ENCODE measurements at places on chromosomes 7 and 10.

GRCh38 chr7:135285547-135286233 is 52.1 kb downstream of the STRA8 start:
- no peak for DNase-seq

DNA sequence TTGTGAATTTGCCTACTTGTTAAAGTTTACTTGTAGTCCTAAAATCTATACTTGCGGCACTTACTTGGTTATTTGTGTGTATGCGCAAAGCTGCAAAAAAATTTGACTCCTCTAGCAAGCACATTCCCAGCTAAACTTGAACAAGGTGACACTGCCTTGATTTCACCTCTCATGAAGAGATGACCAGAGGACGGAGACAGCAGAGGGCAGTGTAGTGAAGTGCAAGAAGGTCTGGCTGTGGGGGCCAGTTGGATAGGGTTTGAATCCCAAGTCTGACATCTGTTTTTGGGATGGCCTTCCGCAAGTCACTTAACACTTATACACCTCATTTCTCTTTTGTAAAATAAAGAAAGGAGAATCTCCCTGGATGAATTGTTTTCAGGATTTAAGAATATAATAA is 15.7 kb downstream of the SLK start:
- no peak for DNase-seq

DNA sequence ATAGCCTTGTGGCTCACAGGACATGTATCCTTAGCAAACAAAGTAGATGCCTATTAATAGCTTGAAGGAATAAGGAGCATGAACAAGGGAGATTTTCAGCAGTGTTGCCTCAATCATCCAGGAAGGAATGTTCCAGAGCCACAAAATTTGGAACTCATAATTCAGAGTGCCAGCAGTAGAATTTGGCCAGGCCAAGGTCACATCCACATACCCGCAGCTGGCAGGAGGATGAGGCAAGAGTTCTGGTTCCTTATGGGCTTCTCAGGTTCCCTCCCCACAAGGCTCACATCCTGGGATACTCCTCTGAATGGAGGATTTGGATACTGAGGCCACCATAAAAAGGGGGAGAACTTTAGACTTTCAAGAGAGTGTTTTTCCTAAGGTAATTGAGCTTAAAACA is 45.8 kb downstream of the SUFU start:
- no peak for DNase-seq

GRCh38 chr10:78337646-78338391 is 304.2 kb downstream of the RPS24 start:
- no peak for DNase-seq

GRCh38 chr10:81019029-81019890 is 481.6 kb downstream of the SH2D4B start:
- peak; percentile 10 for DNase-seq

GRCh38 chr7:37531225-37531624 is 82.6 kb upstream of the ELMO1 start:
- no peak for DNase-seq

DNA sequence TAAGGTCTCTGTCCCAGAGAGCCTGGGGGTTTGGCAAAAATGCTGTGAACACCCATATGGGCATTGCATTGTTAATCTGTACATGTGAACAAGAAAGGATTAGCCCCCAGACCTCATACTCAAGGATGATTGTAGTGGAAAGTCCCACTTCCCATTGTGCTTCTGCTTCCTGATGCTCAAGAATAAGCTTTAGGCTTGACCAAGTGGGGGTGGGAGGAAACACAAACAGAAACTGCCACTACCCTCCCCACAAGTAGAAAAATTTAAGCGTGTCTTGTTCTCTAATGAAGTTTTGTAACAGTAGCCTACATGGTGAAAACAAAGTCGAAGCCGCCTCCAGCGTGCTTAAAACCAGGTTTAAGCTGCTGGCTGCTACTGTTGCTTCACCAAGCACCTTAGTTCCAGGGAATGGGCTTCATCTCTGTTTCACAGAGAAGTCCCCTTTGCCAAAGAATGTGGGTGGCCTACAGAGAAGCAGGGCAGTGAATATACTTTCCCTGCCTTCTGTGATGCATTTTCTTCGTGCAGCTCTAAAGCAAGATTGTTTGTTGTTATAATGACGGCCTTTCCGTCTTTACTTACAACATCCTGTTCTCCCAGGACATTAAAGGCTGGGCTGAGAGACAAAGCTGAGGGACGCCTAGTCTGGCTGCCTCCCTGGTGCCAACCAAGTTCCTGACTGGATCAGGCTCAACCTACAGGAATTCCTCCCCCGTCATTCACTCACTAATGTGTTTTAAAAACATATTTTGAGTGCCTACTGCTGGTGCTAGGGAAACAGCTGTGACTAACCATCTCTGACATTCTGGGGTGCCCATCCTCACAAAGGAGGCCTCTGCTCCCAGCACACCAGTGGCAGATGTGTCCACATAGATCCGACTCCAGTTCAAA is 32.1 kb upstream of the CCSER2 start:
- DNase-seq = no peak

GRCh38 chr7:84294847-84295455 is 100.4 kb upstream of the SEMA3A start:
- no peak for DNase-seq

GRCh38 chr10:44723619-44724325 is 187.4 kb upstream of the TMEM72 start:
- DNase-seq = no peak

- no peak for DNase-seq
Measured at GRCh38 chr10:132152896-132153580, 33.7 kb upstream of the DPYSL4 start.

GRCh38 chr7:158707610-158708009 is 3.0 kb upstream of the NCAPG2 start:
- DNase-seq = no peak

- DNase-seq = no peak
Measured at GRCh38 chr10:106935978-106936451, 228.5 kb downstream of the SORCS1 start.

- DNase-seq = no peak
Measured at GRCh38 chr7:130369110-130369711, 11.1 kb upstream of the CPA1 start.

DNA sequence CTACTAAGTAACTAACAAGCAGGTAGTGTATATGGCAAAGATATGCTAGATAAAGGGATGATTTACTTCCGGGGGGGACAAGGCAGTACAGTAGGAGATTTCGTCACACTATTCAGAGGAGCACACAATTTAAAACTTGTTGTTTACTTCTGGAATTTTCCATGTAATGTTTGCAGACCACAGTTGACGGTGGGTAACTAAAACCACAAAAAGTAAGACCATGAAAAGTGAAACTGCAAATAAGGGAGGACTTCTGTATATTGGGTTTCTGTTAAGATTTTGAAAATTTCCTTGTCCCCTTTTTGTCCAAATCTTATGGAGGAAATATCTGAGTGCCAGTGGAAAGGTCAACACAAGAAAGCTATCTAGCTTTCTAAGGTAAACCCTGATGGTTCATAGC is 170.0 kb downstream of the ELAPOR2 start:
- DNase-seq = no peak

GRCh38 chr7:20314198-20314597 is 16.5 kb upstream of the ITGB8 start:
- DNase-seq = no peak

GRCh38 chr10:103852856-103853255 is 2.5 kb downstream of the SH3PXD2A start:
- DNase-seq = no peak

- no peak for DNase-seq
Measured at GRCh38 chr10:46232666-46233065, 54.1 kb upstream of the ANTXRL start.

DNA sequence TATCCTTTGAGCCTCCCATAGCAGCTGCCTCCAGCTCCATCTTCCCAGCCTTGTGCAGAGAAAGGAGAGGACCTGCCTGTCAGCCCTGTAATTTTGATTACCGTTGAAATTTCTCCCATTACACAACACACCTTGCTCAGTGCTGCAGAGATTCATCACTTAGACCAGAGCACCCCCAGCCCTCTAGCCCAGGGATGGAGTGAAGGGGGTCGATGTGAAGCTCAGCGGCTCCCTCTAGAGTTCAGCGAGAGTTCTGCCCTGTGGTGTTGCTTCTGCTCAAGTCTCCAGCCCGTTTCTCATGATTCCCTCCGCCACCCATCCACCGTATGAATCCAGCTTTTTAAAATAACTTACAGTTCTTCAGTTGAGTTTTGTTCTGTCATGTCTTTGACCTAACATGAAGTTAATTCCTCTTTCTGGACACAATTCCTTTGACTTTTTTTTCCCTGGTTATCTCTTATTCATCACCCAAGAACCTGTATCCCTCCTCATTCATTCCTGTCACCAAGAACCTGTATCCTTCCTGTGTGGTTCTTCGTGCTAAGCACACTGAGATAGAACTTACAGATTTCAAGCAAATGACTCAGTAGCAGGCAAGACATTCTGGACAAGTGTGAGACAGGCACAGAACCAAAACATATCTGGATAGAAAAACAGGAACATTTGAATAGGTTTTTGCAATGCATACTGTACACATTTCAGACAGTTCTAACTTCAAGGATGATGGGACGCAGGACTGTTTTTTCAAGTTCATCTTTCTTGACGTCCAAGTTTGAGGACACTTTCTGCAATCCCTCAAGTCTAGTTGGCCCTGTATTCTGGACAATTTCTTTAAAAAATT is 35.0 kb upstream of the ZNF32 start:
- no peak for DNase-seq

GRCh38 chr10:35533565-35533964 is 71.6 kb upstream of the GJD4 start:
- peak; percentile 51 for DNase-seq

DNA sequence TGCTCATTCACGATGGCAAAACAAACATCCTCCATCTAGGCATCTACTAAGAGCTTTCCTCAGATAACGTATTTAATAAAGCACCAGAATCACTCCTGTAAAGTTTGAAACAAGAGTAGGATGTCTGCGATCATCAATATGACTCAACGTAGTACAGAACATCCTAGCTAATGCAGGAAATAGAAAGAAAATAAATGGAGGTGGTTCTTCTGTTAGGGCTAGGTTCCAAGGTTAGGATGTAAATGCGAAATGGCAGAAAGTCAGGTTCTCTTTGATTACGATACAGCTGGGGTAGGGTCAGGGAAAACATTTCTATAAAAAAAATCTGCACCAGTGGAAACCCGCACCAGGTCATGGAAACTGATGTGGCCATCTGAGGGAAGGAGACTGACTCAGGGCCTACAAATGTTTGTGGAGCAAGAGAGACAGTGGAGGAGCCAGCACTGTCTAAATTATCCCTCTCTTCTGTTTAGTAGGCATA is 29.1 kb downstream of the CCDC6 start:
- DNase-seq = no peak

DNA sequence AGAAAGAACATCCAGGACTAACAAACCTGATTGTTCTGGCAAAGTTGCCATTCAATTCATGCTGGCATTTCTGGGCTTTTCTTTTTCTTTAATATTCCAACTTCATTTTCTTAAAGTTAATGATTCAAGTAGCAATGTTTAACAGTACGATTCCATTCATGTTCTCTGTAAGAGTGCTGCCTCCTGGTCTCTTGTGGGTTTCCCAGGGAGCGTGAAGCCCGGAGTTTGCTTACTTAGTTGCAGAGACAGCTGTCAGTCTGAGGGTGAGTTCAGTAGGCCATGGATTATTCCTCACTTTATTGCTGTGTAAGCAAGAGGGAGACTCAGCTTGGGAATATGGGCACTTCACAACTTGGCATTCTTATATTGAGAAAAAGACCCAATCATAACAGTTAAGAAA is 142.2 kb downstream of the TWIST1 start:
- DNase-seq = no peak

DNA sequence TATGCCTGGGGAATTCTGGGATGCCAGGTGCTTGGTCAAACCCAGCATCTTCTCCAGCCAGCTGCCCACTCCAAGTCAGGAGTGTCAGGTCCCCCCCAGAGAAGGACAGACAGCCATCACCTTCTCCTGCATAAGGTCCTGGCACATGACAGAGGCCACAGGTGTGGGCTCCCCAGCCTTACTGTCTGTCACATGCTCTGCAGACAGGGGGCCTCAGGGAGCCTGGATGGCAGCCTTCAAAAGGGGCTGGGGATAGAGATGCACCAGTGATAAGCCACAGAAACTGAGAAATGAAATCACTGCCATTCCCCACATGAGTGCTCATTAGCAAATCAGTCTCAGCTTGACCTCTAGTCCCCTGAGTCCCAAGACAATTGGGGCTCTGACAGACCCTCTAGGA is 72.9 kb downstream of the PLXNA4 start:
- no peak for DNase-seq

All from NCI-H774 (cell line).